Posterior cingulate gyrus (tissue), 11 donors: ENCODE measurements at places on chromosomes 7 and 10.

GRCh38 chr10:101063548-101064414 is 2.0 kb downstream of the KAZALD1 start:
- DNase-seq, result no peak

GRCh38 chr7:133662830-133663229 is 410.0 kb downstream of the EXOC4 start:
- DNase-seq, result no peak

DNA sequence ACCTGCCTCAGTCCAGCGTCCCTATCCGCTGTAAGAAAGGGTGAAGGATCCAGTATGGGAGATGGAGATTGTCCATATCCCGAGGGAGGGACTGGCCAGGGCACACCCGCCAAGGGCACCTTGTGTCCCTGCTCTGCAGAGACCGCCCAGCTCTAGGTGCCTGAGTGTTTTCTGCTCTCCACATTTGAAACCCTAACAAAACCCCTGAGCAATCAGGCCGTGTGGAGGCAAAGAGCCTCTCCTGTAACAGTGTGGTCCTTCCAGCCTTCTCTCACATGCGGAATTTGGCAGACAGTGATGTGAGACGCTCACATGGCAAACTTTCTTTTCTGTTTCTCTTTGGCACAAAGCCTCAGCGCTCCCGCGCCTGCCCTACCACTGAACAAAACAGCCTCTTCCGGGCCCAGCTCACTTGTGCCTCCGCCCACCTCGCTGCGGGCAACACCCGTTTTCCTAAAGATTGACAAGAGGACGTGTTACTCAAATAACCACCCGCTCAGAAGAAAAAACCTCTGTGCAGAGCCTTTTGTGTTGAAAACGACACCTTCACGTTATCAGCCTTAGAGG is 514.8 kb downstream of the DNAJB6 start:
- peak; percentile 36 for DNase-seq

DNA sequence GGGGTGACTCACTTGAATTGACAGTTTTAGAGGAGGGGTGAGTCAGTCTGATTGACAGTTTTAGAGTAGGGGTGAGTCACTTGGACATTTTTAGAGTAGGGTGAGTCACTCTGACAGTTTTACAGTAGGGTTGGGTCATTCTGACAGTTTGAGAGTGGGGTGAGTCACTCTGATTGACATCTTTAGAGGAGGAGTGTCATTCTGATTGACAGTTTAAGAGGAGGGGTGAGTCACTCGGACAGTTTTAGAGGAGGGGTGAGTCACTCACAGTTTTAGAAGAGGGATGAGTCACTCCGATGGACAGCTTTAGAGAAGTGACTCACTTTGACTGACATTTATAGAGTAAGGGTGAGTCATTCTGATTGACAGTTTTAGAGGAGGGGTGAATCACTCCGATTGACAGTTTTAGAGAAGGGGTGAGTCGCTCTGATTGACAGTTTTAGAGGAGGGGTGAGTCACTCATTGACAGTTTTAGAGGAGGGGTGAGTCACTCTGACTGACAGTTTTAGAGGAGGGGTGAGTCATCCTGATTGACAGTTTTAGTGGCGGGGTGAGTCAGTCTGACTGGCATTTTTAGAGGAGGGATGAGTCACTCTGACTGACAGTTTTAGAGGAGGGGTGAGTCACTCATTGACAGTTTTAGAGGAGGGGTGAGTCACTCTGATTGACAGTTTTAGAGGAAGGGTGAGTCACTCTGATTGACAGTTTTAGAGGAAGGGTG is 595.9 kb downstream of the DNAJB6 start:
- no peak for DNase-seq

DNA sequence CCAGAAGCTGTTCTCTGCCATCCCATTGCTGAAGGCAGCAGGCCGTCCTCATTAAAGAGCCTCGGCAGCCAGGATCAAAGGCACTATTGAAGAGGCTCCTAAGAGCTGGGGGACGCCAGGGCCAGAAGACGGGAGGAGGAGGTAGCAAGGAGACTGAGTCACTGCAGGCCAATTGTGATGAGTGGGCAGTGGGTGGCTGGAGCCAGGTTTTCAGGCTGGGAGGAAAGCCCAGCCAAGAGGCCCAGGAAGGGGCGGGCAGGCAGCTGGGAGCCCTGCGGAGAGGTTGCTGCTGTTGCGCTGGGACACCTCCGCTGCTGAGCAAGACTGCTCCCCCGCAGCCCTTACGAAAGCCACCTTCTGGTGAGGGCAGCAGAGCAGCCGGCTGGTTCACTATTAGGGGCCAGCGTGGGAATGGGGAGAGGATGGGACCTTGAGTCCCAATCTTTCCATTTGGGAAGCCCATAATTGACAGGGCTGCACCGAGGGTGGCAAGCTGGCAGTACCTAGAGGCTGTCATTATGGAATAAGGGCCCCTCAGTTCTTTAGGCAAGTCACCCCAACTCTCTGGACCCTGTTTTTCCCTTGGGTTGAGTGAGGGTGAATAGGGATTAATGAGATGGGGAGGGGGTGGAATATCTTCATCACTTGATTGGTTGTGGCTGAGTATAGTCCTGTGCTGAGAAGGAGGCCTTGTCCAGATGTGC is 48.4 kb downstream of the UNC5B start:
- DNase-seq, result peak; percentile 61

DNA sequence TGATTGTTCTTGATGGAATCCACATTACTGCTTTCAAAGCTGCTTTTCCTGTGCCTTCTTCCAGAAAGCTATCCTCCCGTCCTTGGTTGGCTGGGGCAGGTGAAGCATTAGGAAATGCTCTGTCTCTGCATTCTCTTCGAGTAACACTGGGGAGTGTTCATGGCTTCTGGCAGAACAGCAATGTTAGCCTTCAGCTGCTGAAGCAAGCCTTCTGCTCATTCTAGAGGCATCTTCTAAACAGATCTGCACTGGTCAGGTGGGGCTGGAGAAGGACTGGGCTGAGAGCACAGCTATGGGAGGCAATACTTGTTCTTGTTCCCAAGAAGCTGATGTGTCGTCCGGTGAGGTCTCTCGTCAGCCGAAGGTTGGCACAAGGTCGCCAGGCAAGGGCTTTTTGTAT is 80.6 kb downstream of the MGMT start:
- no peak for DNase-seq

GRCh38 chr7:30911561-30911969 is at the start of gene AQP1:
Gene AQP1 (plus strand): TSS chr7:30911853. CDS start chr7:30911910, 57 bp downstream.
- DNase-seq, result no peak

DNA sequence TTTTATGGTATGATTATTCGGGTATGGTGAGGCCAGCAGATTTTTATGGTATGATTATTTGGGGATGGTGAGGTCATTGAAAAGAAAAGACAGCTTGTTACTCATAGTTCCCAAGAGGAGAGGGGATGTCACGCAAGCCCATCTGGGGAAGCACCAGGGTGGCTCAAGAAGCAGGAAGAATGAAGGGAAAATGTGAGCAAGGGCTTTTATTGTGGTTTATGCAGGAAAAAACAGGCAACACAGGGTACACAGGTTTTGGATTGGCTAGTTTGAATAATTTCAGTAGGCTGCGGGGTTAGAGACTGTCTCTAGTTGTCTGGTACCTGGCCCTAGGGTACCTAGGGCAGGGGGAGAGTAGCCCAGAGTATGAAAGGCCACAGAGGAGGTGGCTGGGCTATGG is 26.8 kb upstream of the DGKI start:
- DNase-seq, result no peak

- DNase-seq, result no peak
Measured at GRCh38 chr7:142638581-142638980, 110.7 kb upstream of the PRSS1 start.

- no peak for DNase-seq
Measured at GRCh38 chr10:123556049-123556448, 110.1 kb upstream of the GPR26 start.

DNA sequence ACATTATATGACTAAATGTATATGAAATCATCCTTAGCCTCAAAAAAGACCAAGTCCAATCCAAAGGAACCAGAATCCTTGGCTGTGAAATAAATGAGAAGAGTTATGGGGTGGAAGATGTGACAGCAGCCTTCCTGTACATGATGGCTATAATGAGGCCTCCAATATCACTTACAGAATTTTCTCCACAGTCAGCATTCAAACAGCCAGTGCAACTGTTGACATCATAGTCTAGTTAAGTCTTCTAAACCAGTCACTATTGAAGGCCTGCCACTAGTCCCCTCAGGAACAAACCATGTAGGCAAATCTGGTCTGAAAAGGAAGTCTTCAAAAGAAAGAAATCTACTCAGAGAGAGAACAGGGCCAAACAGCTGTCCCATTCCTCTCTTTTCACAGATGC is 219.5 kb upstream of the CCDC6 start:
- no peak for DNase-seq

DNA sequence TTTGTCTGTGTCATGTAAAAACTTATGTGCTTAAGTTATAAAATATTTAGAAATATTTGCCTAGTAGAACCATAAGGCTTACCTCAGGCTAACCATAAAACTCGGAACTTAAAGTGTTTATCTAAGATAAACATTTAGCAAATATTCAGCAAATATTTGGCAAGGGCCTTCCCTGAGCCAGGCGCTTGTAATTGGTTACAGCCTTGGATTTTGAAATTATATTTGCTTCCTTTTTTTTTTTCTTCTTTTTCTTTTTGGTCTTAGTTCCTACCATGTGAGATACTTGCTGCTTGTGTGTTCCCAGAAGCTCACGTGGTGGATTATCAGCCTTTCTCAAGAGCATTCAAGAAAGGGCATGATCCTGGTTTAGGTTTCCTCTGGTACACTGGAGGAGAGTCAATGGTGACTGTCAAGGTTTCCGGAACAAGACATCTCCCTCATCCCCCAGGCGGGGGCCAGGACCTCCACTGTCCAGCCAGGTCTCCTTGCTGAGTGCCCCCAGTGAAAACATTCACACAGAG is 5.2 kb upstream of the BRI3 start:
- no peak for DNase-seq

- no peak for DNase-seq
Measured at GRCh38 chr10:98320486-98321185, 52.6 kb upstream of the LOXL4 start.

GRCh38 chr7:150781103-150781502 is 19.1 kb downstream of the TMEM176B start:
- DNase-seq, result no peak

DNA sequence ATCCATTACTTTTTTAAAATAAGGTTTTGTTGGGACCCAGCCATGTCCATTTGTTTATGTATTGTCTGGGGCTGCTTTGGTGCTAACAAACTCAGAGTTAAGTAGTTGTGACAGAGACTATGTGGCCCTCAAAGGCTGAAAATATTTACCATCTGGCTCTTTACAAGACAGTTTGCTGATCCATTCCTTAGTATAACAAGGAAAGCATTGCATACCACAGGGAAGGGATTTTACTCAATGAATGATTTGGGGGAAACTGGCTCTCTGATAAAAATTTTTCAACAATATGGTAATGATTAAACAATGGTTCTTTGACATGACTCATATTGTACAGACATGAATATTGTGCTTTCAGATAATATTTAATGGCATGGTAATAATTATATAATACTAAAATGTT is 738.1 kb downstream of the KCNMA1 start:
- DNase-seq, result no peak

DNA sequence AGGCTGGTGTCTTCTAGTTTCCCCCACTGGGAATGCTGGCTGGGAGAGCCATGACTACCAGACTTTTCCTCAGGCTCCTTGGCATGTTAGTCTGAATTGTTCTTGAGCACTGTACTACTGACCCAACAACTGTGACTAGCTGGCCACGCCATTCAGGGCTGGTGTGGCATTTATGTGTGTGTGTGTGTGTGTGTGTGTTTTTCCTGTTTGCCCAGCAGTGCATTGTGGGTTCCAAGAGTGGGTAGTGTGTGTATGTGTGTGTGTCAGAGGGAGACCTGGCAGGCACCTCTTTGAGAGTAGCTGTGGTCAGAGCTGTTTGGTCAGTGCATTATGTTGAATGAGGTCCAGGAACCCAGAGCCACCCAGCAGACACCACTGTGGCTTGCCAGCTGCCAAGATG is 9.2 kb downstream of the PCBD1 start:
- no peak for DNase-seq

- no peak for DNase-seq
Measured at GRCh38 chr7:22751341-22751740, 24.3 kb downstream of the IL6 start.

DNA sequence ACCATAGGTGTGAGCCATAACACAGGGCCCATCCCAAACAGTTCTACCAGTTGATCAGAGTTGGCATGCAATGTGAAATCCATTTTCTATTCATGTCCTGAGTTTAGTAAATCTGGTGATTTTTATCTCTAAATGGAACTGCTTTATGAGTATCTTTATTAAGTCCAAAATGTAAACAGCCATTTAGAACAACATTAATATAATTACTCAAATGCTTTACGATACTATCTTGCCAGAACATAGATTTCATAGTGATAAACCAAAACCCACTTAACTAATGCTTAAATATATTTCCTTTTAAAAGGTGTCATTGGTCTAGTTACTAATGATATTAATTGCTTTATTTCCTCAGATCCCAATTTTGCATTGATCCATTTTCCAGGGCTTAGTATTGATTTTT is 80.7 kb downstream of the PLCE1 start:
- no peak for DNase-seq
